ENCODE measurements at places on chromosomes 12 and 14. TPM values are rescaled to one million over a fixed set of nuclear protein-coding genes. Genes with fewer than 3 reads are reported as not detected.

The CCDC175 gene
- polyA plus RNA-seq, result 5.4 TPM

The REM2 gene
- polyA plus RNA-seq, result not detected

The GPR84 gene
- not detected for polyA plus RNA-seq

The CPNE6 gene
- 30.4 TPM for polyA plus RNA-seq

The RDH12 gene
- 21.6 TPM for polyA plus RNA-seq

The ZNF891 gene
- polyA plus RNA-seq, result 0.74 TPM
